ENCODE measurements at places on chromosomes 2 and 18.

- no peak for DNase-seq
These were observed 70.7 kb downstream of the EML4 start for GRCh38 chr2:42239811-42240210.

DNA sequence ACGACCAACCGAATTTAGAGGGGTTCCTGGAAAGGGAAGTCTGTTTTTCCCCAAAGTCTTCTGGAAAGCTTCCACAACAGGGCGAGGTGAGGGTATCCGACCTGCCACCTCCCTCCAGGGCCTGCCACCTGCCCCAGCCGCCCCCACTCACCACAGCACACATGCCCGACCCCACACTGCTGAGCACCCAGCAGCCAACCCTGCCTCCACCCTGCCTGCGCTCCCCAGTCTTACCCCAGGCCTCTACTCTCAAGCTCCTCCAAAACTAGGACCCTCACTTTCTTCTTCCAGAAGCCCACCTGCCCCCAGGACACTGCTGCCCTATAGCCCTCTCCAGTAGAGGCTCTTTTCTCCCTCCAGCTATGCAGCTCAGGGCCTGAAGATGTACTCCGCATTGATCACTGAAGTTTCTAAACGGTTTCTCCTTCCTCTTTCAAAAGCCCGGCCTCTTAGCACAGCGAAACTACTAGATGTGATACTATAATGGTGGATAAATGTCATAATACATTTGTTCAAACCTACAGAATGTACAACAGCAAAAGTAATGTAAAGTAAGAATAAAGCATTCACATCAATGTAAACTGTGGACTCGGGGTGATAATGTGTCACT is 128.8 kb upstream of the SLC1A4 start:
- DNase-seq, result no peak

DNA sequence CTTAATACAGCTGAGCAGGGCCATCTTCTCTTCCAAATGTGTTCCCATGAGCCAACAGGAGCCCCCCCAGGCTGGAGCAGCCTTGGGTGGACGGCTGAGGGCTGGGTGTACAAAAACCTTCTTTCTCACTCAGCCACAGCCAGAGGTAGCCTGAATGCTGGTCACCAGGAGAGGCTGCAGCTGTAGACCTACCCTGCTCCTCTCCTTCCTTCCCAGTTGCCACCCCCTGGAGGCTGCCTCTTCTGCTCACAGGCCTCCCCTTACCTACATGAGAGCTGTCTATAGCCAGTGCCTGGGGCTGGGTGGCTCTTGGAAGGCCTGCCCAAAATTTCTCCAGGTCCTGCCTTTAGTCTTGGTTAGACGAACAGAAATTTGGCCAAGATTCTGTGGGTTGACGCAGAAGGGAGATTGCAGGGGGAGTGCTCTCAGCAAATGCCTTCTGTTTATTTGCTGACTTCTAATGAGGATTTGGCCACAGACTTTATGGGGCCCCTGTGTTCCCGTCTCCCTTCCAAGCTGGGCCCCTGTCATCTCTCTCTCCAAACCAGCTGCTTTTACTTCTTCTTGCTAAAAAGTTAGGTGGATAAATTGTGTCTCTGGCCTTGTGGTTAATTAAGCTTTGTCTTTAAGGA is 18.3 kb downstream of the CELF4 start:
- DNase-seq, result no peak

GRCh38 chr2:215332872-215333595 is 21.2 kb downstream of the ATIC start:
- peak; percentile 27 for DNase-seq

DNA sequence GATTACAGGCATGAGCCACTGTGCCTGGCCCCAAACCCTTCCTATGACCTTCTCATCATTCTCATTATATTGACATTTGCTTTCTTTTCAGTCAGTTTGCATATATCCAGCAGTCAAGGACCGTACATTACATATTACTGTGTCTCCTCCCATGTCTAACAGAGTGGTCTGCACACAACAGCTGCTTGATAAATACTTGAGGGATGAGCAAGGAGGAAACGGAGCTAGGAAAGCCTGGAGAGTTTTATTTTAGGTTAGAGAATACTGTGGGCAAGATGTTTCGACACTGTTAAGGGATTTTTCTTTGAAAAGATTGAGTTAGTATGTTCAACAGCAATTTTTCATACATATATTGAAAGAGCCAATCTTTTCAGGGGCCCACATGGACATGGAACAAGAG is 76.2 kb upstream of the CHRNA1 start:
- DNase-seq, result no peak

DNA sequence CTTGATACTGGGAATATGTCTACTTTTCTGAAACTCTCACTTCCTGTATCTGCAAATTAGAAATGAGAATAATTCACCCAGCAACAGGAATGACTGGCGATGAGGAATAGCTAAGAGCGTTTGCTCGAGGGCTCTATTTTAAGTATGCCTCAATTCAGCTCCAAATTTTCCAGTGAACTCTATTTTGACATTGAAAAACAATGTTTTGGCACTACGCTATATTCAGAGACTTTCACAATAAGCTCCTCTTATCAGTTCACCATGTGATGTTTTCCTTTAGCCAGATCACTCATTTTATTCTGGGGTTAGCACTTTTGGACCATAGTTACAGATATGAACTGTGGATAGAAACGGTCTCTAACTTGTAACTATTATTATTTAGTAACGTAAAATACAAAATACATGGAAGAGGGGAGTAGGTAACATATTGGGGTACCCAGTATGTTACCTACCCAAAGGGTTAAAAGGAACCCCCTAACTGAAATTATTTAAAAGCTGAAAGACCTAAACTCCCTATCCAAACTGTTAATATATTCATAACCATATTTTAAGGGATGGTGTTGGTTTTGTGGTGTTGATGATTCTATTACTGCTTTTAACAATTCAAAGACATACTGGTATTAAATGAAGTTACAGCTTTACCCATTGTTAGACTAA is 28.1 kb downstream of the SLC40A1 start:
- DNase-seq, result no peak

DNA sequence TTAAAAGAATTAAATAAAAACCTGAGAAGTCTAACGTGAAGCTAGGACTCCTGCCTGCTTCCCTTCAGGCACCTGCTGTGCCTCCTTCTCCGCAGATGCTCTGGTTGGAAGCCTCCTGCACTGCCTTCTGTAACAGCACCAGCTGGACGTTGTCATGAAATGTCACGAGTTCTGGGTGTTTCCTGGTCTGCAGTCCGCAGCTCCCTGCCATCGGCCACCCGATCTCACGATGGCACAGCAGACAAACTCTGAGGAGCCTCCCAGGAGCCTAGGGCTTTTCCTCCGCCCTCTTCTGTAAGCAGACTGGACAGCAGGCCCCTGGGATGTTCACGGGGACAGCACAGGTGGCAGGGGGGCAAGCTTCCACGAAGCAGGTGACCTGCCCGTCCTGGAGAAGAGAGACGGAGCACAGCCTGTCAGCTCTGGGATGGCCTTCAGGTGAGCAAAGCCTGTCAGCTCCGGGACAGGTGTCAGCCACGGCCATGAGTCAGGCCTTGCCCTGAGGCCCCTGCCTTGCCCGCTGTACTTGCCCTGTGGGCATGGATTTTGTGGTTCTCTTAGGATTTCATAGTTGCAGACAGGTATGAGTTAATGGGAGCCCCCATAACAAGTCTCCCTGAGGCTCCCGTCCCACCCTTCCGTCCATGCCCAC is 110.3 kb downstream of the PXDN start:
- DNase-seq, result no peak

DNA sequence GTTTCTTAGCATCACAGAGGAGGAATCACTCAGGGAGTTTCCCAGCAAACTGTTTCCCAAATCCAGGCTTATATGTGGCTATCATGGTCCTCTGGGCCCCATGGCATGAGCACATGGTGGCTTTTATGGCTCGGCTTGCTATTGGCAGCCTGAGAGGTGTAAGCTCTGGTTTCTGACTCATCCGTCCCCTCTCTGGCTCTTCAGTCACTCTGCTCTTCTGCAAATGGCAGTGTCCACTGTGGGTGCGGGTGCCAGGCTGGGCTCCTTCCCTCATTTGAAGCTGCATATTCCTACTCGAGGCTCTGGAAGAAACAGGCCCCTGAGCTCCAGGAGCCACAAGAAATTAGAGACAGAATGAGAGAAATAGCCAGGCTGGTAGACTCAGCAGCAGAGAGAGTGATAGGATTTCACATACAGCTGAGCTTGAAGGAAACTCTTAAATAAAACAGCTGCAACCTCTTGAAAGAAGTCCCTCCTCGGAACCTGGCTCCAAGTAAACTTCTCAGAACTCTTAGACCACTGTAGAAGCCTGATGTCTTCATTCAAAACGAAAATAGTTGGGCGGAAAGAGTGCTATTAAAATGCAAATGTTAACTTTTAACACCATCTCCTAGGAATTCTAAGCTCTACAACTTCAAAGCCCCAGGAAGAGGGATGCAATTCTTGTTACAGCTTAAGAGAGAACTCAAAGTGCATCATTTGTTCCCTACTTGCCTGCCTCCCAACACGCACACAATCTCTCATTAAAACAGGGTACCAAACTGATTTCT is 212.6 kb upstream of the SP5 start:
- DNase-seq, result no peak

DNA sequence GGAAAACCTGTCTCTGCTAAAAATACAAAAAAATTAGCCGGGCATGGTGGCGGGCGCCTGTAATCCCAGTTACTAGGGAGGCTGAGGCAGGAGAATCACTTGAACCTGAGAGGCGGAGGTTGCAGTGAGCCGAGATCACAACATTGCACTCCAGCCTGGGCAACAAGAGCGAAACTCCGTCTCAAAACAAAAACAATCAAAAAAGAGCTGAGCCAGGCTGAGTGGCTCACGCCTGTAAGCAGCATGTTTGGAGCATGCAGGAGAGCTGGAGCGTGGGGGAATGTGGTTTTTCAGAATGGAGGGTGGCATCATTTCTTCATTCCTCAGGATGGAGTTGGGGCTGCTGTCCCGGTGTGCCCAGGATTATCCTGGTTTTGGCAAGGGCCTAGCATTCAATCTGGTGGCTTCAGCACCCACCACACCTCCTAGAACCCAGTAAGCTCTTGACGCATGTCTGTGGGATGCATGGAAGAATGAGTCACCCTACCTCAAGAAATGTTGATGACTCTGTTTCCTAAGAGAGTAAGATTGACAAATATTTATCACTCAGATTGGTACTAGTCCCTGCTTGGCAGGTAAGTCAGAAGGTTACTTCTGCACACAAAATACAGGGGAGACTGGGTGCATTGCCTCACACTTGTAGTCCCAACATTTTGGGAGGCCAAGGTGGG is 90.2 kb upstream of the ODC1 start:
- no peak for DNase-seq

GRCh38 chr2:242011991-242012764 is 142.6 kb downstream of the RTP5 start:
- DNase-seq, result no peak

- no peak for DNase-seq
These were observed 71.3 kb upstream of the SETBP1 start for GRCh38 chr18:44609181-44609941.

GRCh38 chr18:36798738-36799473 is 29.9 kb downstream of the TPGS2 start:
- no peak for DNase-seq

DNA sequence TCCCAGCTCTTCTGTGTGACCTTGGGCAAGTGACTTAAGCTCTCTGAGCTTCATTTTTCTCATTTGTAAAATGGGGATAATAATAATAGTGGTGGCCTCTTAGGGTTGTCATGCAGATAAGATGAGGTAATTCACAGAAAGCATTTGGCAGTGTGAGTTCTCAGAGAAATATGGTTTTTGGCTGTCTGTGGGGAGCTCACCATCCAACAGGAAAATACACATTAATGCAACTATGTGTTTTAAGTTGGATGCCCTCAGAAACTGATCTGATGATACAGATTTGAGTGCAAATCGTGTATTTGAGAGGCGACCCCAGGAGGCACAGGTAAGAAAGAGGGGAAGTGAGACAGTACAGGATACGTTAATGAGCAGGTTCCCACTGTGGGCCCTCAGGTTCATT is 56.1 kb upstream of the SPRED2 start:
- DNase-seq, result no peak

DNA sequence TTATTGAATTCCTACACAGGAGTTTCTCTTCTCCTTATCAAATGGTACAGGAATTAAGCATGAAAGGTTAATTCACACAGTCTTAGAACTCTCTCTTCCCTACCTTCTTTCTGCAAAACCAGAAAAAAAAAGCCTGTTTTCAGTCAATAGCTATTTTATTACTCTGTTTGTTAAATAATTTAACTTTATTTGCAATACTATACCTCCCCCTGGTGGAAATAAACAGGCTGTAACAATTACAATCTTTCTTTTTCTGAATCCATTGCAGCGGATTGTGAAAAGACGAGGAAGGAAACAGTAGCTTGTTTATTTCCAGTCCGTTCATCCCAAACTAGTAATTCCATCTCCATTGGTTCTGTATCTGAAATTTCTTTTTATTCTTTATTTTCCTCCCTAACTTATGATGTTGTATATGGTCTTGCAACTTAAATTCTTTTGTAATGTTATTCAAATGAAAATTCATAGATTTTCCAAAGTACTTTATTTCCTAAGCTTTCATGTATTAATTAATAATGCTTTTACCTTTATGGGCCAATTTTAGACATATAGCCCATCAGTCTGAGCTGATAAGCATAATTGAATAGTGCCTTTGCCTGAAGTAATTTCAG is 165.2 kb downstream of the SH3BP4 start:
- DNase-seq, result peak; percentile 36

DNA sequence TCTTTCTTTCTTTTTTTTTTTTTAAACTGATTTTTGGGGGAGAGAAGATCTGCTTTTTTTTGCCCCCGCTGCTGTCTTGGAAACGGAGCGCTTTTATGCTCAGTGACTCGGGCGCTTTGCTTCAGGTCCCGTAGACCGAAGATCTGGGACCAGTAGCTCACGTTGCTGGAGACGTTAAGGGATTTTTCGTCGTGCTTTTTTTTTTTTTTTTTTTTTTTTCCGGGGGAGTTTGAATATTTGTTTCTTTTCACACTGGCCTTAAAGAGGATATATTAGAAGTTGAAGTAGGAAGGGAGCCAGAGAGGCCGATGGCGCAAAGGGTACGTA is 587 bp downstream of the MEIS1 start:
- no peak for DNase-seq

All from NCI-H2029 (cell line).